Inflammatory macrophage treated with lipopolysaccharide for 1 hour (primary cell): ENCODE measurements at places on chromosomes 7 and 10.

DNA sequence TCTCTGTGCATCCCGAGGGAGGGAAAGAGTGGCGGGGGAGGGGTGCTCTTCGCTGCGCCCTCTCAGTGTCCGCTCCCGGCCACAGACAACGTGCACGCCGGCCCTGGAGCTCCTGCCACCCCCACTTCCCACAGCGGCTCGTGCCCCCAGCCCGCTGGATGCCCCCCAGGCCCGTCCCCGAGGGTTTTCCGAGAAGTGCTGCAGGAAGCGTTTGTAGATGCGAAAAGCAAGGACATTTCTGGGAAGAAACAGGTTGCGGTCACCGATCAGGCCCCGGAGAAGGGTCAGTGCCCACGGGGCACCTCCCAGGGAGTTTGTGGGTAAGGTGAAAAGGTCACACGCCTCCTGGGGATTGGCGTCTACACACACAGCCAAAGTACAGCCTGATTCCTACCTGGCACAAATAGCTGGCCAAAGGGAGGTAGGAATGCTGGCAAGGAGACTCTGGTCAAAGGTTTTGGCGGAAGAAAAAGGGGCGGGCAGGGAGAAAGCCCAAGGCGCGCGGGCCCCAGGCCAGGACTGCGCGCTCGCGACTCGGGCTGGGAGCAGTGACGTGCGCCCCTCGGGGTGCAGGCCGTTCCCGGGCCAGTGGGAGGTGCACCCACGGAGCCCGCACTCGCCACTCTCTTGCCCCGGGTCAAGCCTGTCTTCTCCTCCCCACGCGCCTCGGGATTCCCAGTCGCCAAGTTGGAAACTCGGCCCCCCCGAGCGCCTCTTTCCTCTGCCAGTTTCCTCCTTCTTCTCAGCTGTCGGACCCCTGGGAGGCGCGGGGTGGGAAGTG lies 1.5 kb upstream of the NRP1 start:
- DNase-seq = peak; percentile 55

DNA sequence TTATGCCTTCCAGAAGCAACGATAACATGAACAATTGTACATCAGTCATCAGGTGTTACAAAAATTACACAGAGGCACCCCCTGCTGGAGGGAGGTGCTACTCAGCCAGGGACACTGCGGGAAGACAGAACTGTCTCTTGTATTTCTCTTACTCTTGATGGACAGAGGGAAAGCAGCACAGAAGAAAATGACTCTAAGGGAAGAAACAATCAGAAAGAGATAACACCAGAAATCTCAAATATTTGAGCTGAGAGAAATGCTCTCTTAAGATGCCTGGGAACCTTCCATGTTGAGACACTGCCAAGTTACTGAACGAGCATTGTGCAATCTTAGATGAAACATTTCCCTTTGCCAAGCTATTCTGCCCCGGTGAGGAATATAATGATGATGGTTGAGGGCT lies 227.6 kb upstream of the NPSR1 start:
- no peak for DNase-seq

- no peak for DNase-seq
Measured at GRCh38 chr10:1674501-1674900, 62.8 kb downstream of the ADARB2 start.

DNA sequence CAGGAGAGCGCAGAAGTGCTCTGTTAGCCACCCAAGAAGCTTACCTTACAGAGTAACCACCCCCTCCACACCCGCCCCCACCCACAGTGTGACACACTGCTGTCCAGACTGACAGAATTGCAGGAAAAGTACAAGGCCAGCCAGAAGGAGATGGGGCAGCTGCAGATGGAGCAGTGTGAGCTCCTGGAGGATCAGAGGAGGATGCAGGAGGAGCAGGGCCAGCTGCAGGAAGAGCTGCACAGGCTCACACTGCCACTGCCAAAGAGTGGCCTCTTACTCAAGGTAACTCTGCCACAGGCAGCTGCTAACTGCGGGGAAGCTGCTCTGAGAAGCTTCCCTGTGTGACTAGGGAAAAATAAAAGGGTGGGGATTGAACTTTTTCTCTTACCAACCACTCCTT lies 17.6 kb downstream of the CCDC136 start:
- no peak for DNase-seq

DNA sequence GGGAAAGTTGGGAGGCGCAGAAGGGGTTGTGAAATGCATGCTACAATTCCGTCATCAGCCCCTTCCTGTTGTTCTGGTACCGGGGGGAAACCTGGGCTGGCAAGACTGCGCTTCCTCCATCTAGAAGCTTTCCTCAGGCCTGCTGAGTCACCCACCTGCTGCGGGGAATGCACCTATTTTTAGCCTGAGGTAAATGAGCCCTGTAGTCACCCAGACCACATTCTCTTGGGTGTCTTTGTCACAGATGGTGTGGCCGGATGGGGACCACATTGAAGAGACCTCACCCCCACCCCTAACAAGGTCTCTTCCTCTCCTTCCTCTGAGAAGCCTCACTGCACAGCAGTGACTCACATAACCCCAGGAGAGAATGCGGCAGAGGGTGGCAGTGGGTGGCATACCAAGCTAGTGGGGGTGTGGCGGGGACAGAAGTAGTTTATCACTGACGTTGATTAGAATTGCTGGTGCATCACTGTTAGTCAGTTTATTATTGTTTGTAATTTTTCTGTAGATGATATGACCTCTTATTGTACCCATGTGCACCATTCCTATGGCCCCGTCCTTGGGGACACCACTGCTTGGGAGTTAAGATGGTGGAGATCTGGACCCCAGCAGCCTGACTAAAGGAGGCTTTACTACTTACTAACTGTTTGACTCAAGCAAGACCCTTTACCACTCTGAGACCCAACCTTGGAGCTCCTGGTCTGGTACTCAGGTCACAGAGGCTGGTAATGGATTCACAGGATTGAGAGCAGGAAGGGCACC lies 83.0 kb upstream of the DUSP5 start:
- peak; percentile 58 for DNase-seq

GRCh38 chr7:114793155-114793845 lies 128.6 kb upstream of the MDFIC start:
- no peak for DNase-seq
